Stimulated activated CD8-positive, alpha-beta memory T cell treated with anti-CD3 and anti-CD28 coated beads, Interleukin-7, amount 100 ng/mL, for 1 hour (primary cell): ENCODE measurements at places on chromosomes 2 and 18.

- no peak for DNase-seq
Measured at GRCh38 chr18:49727816-49728215, 85.5 kb downstream of the ACAA2 start.

GRCh38 chr2:1502891-1503304 lies 89.6 kb downstream of the TPO start:
- DNase-seq: no peak

GRCh38 chr2:53188851-53189510 lies 578.6 kb upstream of the CHAC2 start:
- no peak for DNase-seq

DNA sequence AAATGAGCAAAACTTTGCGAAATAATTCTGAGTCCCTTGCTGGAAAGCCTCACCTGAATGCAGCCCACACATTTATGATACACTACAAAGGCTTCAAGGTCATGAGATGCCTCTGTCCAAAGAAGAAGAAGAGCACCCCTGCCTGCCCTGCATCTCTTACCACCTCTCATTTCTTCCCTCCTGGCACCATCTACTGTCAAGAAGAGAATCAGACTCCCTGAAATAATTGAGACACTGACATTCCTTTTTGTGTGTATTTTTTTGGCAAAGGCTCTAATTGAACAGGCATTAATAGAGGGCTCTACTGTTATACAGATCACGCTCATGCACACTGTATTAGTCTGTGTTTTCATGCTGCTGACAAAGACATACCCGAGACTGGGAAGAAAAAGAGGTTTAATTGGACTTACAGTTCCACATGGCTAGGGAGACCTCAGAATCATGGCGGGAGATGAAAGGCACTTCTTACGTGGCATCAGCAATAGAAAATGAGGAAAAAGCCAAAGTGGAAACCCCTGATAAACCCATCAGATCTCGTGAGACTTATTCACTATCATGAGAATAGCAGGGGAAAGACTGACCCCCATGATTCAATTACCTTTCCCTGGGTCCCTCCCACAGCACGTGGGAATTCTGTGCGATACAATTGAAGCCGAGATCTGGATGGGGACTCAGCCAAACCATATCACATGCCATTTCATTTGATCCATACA lies 176.3 kb downstream of the ALPK2 start:
- DNase-seq: no peak

DNA sequence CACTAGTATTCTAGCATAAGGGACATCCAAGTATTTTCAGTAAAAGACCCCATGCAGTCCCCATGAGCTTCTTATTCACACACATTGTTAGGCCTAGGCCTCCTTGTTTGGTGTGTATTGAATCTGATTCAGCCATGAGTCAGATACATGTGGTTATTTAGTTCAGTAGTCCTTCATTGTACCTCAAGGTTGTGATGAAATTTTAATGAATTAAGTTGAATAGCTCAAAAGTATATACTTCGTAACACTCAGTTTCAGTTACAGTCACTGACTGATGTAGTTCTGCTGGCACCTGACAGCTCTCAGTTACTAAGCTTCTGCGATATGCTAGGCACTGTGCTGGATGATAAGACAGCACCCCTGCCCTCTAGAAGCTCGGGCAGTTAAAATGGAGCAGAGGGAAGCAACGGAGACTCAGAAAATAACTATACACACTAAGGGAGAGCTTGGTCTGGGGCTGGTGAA lies 86.4 kb downstream of the XRCC5 start:
- DNase-seq: no peak

- DNase-seq: no peak
Measured at GRCh38 chr2:236552212-236552542, 17.4 kb upstream of the ACKR3 start.

- no peak for DNase-seq
Measured at GRCh38 chr2:160338901-160339685, 139.0 kb upstream of the ITGB6 start.

DNA sequence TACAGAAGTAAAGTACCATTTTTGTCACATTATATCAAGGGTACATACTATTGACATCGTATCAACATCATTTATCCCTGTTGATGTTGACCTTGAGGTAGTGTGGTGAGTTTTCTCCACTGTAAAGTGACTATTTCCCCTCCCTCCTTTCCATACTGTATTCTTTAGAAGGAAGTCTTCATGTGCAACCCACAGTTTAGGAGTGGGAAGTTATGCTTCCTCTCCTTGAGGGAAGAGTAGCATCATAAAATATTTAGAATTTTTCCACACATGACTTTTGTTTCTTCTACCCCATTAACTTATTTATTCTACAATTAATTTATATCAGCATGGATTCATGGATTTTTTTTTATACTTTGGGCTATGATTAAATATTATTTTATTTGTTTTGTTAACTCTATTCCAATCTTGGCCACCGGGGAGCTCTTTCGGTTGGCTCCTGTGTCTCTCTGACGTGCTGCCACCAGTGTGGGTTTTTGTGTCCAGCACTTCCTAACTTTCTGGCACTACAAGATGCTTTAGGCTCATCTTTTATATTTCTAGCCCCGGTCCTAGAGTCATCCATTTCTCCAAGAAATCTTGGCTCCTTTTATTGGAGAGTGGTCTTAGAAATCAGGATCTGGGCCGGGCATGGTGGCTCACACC lies 19.0 kb downstream of the AQP12B start:
- DNase-seq: no peak

- DNase-seq: no peak
Measured at GRCh38 chr2:211468877-211469663, 912.7 kb downstream of the CPS1 start.

- DNase-seq: no peak
Measured at GRCh38 chr18:6557057-6557769, 142.5 kb upstream of the L3MBTL4 start.

DNA sequence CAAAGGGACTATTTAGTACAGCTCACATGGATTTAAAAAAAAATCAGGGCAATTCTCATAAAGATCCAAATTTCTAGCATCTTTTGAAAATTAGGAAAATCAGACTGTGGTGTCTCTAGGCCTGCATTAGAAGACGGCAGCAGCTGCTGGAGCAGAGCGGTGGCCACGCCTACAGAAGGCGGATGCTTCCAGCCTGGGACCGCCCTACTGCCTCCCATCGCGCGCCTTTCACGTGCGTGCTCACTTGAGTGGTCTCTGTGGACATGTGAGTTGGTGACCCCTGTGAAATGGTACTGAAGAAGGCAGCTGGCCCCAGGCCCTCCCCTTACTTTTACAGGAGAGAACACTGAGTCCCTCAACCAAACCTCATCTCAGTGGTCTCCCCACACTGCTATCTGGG lies 15.2 kb upstream of the ZFP36L2 start:
- DNase-seq: no peak

GRCh38 chr2:48129293-48129950 lies 223.1 kb upstream of the FBXO11 start:
- DNase-seq: no peak

GRCh38 chr18:49728542-49728941 lies 84.8 kb downstream of the ACAA2 start:
- no peak for DNase-seq

DNA sequence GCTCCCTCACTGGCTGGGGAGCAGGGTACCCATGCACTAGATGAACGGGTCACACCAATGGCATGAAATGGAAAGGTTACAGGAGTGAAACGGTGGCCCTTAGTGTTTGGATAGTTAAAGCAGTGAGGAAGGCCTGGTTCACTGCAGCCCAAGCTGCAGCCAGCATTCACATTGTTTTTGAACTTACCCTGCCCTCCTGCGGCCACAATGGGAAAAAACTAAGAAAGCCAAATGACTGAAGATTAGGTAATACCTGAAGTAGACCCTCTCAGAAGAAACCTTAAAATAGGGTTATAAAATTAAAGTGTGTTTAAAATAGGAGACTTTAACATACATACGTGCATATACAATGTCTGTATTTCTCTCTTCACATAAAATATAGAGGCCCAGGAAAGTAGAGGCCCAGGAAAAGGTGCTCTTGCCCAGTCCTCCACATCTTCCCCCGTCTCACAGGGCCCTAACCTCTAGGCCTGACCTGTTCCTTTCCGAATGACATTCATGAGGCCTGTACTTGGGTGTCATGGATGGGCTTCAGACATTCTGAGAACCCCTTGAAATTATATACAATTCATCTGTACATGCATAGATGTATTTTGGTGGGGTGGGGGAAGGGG lies 33.3 kb downstream of the DOK1 start:
- peak; percentile 30 for DNase-seq

- DNase-seq: no peak
Measured at GRCh38 chr18:59555995-59556659, 141.1 kb downstream of the CCBE1 start.

- no peak for DNase-seq
Measured at GRCh38 chr2:131034122-131035051, 58.9 kb downstream of the FAM168B start.

DNA sequence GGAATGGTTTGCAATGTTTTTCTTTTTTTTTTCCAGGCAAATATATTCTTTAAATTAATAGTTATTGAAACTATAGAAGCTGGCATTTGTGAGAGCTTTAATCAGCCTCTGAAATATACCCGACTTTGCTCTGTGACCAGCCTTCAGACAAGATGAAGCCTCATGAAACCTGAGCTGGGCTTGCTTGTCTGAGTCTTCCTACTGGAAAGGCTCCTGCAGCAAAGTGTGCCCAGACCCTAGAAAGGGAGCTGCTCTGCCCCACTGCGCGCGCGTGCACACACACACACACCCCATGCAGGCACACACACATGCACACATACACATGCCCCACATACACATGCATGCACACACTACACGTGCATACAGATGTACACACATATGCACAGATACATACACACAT lies 203.3 kb upstream of the NT5C1B start:
- DNase-seq: no peak
